CMK (cell line): ENCODE measurements at places on chromosomes 12 and 14.

GRCh38 chr12:106358396-106359241 lies 1.1 kb downstream of the POLR3B start:
- DNase-seq, result peak; percentile 73

DNA sequence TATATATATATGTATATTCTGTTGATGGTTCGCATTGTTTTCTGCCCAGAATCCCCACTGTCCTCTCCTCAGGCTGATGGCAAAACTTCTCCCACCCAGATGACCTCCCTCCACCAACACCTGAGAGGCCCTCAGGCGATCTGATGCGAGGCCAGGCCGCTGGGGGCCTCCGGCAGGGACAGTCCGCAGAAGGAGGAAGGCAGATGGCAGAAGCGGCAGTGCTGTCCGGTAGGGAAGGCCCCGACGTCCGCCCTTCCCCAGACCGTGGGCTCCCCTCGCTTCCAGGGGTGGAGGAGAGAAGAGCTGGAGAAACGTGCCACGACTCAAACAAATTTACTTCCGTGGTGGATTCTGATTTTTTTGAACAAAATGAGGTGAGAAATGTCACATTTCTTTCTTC lies 178.3 kb upstream of the RGS6 start:
- no peak for DNase-seq

DNA sequence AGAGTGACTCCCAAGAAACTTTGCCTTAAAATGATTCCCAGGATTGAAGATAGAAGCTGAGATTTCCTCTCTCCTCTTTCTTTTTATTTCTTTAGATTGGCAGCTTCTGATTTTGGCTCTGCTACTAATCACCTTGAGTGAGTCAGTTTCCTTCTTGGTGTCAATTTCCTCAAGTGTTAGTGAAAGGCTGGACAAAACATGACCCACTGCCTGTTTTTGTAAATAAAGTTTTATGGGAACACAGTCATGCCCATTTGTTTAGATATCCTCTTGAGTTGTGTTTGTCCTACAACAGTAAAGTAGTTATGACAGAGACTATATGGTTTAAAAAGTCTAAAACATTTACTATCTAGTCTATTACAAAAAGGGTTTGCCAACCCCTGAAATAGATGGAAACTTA lies 227.2 kb upstream of the TBX3 start:
- DNase-seq, result no peak

DNA sequence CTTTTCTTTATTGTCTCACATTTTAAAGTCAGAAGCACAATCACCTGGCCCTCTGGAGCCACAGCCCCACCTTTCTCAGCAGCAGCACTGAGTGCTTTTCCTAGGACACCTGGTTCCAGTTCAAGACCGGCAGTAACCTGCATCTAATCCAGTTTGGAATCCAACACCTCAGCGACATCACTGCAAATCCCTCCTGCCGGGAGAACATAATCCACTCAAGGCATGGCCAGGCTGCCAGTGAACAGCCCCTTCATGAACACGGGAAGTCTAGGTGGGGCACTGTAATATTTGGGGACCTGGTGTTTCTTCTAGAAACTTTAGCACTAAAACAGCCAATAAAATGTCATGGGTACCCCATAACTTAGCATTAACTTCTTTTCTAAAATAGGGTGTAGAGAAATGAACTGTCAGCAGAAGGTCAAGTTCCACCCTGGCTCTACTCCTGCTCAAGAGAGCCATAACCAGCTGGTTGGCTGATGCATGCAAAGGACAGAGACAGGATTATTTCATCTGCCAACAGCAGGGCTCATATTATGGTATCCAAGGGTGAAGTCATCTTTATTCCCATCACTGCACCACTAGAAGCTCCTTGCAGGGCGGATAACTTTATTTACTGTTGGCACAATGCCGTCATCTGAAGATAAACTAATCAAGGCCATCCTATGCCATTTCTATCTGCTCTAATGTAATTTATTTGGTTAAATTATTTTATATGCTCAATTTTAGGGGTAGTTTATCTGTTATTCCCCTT lies 76.7 kb downstream of the TTC7B start:
- DNase-seq, result no peak

GRCh38 chr12:21644516-21644915 lies 13.1 kb downstream of the LDHB start:
- no peak for DNase-seq

DNA sequence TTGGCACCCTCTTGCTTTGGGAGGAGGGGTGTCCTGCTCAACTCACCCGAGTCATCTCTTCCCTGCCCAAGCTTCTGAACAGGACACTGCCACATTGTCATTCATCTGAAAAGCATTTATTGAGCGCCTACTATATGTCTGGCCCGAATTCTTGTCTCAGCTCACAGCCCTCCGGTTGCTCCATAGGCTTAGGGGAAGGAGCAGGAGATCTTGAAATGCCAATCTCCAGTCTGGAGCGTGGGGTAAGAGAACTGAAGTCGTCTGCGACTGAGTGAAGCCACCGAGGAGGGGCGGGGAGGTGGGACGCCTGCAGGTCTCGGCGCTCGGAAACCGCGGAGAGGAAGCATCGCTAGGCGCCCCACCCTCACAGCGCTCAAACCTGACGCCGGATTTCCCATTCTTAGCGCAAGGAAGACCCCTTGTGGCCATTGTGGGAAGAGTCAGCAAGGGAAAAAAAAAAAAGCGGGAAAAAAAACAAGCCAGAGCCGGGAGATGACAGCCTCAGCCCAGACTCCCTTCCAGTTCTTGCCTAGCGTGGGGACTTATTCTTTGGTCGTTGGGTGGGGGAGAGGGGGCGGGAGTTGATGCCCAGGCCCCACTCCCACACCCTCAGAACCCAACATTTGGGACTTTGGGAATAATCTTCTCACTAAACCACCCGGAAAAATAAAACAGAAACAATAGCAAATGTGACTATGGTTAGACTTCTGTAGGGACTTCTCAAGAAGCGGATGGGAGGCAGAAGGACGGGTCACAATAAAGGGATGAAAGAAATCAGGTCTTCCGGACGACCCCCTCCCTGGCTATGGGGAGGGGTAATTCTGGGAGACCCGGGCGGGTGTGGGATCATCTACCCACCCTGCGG lies 28.2 kb upstream of the SMUG1 start:
- DNase-seq, result peak; percentile 69

- no peak for DNase-seq
These were observed 131.6 kb upstream of the SOX5 start for GRCh38 chr12:24081092-24081529.

DNA sequence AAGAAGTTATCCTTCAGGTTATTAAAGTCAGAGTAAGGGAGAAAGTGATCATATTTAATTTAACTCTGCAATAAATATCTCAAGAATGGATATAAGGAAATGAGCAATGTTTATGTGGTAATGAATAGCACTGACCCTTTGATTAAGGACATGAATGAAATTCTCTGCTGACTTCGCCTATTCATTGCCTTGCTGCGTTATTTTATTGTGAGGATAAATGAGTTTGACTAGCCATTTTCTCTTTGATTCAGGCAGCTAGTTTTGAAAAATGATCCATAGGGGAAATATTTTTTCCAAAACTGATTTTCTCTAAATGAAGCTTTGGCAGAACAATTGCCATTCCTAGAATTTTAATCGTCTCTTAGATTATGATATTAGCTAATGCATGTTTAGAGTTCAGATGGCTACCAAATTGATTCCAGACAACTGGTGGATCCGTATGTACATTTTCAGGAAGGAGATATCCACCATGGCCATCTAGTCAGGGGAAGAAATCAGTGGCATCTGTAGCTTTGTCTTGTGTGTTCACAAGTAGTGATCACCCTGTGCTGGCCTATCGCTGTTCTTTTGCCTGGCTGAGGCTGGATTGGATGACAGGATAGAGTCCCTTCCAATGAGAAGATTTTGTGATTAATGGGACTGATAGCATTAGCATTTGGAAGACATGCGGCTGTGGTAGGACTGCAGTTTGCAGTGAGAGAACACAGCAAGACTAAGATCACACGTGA lies 302.3 kb upstream of the RGS6 start:
- DNase-seq, result no peak

- DNase-seq, result no peak
These were observed 131.8 kb downstream of the PTPRR start for GRCh38 chr12:70788774-70789173.

- DNase-seq, result no peak
These were observed 165.8 kb downstream of the MON2 start for GRCh38 chr12:62632411-62632918.

- no peak for DNase-seq
These were observed 11.4 kb downstream of the CLECL1 start for GRCh38 chr12:9721394-9722092.

GRCh38 chr12:3533703-3534386 lies 42.8 kb downstream of the PRMT8 start:
- no peak for DNase-seq

DNA sequence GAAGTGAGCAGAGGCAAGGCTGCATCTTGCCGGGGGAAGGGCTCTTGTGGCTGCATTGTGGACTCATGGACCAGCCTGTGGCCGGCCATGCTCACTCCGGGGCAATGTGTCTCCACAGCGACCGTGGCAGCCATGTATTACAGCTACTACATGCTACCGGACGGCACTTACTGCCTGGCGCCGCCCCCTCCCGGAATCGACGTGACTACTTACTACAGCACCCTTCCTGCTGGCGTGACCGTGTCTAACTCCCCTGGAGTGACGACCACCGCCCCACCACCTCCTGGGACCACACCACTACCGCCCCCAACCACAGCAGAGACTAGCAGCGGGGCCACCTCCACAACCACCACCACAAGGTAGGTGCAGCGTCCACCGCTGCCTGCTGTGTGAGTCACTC lies 42.1 kb downstream of the SFSWAP start:
- DNase-seq, result no peak

GRCh38 chr12:27657296-27657695 lies 39.0 kb upstream of the REP15 start:
- DNase-seq, result no peak

GRCh38 chr14:79137045-79137430 lies 966.9 kb downstream of the NRXN3 start:
- no peak for DNase-seq

DNA sequence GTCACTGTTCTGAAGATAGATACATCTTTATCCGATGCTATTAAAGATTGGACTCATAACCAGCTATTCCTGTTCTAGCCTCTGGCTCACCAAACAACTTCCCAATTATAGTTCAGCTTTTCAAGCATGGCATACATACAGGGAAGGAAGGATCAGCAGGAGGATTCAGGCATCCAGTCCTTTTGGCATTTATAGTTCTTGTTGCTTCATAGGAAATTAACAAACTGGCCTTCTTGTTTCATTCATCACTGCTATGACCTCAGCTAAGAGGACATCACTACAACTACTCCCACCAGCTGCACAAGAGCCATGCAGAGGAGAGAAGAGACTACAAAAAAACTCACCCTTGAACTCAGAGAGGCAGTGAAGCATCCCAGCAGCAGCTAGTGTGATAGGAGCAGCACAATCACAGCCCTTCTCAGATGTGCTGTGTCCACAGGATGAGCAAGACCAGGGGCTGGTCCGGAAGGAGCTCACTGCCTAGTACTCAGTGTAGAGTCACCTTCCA lies 100.5 kb downstream of the SPTSSA start:
- no peak for DNase-seq

DNA sequence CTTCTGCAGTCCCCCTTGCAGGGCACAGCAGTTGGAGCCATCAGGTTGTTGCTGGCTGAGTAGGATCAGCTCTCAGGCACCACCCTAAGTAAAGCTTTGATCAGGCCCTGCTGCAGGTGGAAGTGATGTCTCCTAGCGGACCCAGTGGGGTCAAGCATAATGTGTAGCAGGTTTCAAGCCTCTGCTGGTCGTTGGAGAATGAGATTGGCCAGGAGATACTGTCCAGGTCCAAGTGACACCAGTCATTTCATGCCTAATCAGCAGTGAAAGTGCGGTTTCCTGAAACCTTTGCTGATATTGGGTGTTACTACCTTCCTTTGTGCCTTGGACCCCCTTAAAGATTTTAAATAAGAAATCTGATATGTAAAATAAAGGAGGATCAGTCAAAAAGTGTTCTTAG lies 72.6 kb downstream of the SUSD6 start:
- DNase-seq, result no peak

- peak; percentile 54 for DNase-seq
These were observed 1.6 kb upstream of the ACVRL1 start for GRCh38 chr12:51905471-51906429.

GRCh38 chr12:10669533-10669932 lies 4.3 kb downstream of the STYK1 start:
- DNase-seq, result no peak

GRCh38 chr12:115710104-115710564 lies 567.4 kb downstream of the MED13L start:
- DNase-seq, result no peak

DNA sequence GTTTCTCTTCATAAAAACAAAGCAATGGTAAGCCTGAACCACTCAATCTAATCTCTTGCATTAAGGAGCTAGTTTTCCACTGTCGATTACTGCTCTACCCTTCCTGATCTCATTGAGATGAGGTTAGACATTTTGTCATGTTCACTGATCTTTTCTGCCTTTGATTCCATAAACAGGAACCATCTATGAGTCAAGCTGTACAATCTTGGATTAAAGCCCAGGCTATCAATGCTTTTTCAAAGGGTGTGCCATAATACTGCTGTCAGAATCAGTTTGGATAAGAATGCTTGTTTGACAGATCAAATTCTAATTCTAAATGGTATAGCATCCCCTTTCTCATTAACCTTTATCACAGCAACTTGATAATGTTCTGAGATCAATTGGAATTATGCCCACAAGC lies 16.1 kb downstream of the GRIP1 start:
- no peak for DNase-seq

DNA sequence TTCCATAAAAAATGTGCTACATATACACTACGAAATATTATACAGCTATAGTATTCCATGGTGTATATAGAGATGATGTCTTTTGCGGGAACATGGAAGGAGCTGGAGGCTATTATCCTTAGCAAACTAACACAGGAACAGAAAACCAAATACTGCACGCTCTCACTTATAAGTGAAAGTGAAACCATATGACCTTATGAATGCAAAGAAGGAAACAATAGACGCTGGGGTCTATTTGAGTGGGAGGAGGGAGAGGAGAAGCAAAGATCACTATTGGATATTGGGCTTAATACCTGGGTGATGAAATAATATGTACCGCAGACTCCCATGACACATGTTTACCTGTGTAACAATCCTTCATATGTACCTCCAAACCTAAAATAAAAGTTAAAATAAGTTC lies 142.8 kb downstream of the LRFN5 start:
- no peak for DNase-seq

DNA sequence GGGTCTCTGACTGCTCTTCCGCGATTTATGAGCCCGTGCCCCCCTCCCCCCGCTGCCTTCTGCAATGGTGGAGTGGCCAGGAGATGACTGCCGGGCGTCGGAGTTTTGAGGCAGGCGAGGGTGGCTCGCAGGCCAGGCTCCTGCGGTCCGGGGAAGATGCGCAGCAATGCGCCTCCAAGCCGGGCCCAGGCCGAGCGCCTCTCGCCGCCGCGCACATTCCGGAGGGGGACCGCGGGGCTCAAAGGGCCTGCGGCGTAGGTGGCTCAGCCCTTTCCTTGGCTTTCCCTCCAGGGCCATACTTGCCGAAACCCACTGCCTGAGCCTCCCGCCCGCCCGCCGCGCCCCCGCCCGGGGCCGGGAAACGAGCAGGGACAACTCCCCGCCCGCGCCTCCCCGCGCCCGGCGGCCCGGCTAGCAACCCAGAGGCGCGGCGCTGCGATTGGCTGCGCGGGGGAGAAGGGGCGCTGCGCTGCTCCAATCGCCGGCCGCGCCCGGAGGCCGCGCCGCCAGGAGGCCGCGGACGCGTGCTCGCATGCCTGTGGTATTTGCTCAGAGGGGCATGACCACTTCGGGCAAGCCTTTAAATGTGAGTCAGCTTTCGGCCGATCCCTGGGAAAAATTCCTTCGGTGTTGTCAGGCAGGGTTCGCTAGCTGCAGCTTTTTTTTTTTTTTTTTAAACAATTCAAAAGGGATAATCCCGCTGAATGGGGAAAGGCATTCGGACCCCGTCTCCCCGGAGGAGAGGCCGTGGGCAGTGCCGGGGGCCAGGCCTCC lies 157.9 kb upstream of the PARP11 start:
- no peak for DNase-seq
